MV-4-11 (cell line): ENCODE measurements at places on chromosomes 7 and 10.

GRCh38 chr10:72785409-72785808, 93.5 kb downstream of the MCU start:
- DNase-seq, result no peak

- no peak for DNase-seq
These were observed 85.5 kb downstream of the CACNA2D1 start for GRCh38 chr7:82358009-82358578.

DNA sequence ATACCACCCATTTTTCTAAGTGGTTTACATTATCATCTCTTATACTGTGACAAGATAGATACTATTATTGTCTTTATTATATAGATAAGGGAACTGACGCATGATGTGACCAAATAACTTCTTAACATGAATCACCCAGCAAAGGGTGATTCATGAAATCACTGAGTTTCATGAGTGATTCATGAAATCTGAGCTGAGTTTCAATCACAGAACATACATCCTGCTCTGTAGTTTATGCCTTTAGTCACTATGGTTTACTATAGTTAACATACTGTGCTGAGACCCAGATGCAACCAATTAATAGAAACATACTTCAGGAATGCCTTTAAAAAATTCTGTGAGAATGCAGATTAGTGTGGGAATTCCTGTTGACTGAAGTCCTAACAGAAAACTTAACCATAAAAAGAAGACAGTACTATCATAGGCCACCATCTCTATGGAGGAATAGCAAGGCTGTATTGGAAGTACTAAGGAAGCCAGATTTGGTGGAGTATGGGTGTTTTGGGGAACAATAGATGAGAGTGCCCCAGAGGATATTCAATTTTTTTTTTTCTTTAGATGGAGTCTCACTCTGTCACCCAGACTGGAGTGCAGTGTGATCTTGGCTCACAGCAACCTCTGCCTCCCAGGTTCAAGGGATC, 43.1 kb upstream of the SEMA3A start:
- DNase-seq, result peak; percentile 47

GRCh38 chr10:124614003-124614659, 130.0 kb downstream of the FAM53B start:
- DNase-seq, result no peak

- DNase-seq, result no peak
These were observed 21.3 kb upstream of the KPNA7 start for GRCh38 chr7:99229234-99229633.

- DNase-seq, result no peak
These were observed 54.6 kb downstream of the AFAP1L2 start for GRCh38 chr10:114349522-114350215.

DNA sequence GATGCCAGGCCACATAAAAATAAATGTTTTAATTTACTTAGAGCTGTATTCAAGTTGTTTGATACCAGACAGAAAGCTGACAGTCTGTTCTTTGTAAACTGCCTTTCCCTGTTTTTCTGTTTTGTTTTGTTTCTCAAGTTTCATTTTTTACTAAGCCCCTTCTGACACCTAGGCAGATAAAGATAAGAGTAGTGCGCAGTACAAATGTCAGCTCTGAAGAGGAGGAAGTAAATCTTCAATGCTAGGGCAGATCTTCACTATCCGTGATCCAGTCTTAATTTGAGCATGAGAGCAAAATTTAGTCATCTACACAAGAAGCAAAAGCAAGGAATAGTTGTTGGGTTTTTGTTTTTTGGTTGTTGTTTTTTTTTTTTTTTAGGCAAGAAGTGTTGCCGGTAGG, 27.3 kb downstream of the MTURN start:
- DNase-seq, result no peak

DNA sequence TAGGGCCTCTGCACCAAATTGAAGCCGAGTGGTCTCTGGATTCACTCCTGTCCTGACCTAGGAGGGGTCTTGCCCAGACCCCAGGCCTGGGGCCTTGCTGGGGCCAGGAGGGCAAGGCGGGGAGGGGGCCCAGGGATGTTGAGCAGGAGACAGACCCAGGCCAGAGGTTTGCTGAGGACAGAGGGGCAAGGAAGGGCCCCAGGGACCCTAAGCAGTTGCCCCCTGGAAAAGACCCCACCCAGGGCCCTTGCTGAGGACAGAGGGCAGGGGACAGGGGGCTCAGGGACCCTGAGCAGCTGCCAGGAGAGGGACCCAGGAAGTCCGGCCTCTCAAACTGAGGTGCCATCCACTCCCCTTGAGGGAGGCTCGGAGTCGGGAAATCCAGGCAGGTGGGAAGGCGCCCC, 32.7 kb downstream of the FOXL3 start:
- DNase-seq, result no peak

GRCh38 chr10:125201108-125201524, 40.8 kb upstream of the CTBP2 start:
- DNase-seq, result no peak

GRCh38 chr7:132866144-132866531, 215.8 kb downstream of the CHCHD3 start:
- DNase-seq, result peak; percentile 68

- DNase-seq, result no peak
These were observed 55.9 kb downstream of the TRRAP start for GRCh38 chr7:98934267-98934666.

DNA sequence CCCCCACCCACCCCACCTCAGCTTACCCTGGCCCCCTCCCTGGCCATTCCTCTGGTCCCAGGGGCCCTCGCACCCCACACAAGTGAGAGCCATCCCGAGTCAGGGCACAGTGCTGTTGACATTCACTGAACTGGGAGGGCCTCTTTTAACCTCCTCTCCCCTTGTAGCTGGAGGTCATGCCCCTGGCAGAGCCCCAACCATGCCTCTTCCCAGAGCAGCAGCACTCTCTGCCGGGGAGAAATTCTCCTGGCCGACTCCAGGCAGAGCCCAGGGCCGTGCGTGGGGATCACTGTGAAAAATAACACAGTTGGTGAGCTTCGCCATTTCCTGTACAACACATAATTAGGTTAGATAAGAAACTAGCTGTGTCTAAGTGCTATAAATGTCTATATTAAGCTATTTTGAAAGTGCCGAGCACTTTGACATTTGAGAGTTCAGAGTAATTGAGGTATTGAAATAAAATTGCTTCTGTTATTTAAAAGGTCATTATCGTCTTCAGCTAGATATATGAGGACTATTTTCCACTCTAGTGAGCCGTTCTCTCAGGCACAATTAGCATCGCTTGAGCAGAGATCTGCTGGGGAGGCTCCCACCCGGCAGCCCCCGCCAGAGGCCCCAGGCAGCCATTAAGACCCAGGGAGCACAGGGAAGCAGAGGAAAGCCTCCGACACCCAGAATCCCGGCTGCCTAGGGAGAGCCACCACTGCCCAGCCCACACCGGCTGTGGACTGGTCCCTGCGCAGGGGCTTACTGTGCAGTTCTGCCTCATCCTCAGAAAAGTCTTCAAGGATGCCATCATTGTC, 62.4 kb upstream of the LRRC18 start:
- no peak for DNase-seq

DNA sequence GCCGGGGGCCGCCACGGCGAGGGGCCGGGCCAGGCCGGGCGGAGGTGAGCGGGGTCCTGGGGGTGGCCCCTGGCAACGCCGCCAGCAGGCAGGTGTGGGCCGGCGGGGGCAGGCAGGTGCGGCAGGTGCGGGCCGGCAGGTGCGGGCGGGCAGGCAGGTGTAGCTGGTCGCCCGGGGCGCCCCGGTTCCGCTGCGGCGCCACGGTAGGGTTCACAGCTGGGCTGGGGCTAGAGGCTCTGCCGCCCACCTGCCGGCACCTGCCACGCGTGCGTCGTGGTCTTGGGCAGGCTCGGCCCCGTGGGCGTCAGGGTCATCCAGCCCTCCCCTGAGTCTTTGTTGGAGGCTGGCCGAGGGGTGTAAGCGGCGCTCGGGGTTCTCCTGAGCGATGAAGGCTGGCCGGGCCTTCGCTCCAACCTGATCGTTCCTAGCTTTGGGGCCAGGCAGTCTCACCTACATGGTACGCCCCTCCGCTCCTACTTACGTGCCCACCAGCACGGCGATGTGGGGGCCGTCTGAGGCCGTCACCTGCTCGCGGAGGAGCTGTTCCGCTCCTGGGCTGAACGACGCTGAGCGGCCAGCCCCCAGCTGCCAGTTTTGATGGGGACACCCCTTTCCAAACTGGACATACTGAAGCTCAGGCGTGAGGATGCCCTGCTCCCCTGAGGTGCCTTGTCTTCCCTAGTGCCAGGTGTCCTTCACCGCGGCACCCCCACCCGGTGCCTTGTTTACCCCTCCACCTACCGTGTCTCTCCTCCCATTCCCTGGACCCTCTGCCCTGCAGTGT, 493 bp downstream of the ZMIZ2 start:
- DNase-seq, result no peak

DNA sequence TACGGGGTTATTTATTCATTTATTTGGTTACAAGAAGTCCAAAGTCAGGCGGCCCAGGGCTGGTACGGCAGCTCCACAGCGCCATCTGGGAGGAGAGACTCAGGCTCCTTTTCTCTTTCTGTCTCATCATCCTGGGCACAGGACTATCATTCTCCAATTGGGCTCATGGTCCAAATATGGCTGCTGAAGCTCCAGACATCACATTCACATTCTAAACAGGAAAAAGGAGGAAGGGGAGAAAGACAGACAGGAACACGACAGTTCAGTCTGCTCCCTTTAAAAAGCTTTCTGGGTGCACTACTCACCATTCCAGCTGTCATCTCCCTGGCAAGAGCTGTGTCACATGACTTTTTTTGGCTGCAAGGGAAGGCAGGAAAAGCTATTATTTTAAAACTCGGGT, 74.4 kb upstream of the PDZD8 start:
- DNase-seq, result no peak

GRCh38 chr10:121577568-121577967, 20.7 kb downstream of the FGFR2 start:
- no peak for DNase-seq

- no peak for DNase-seq
These were observed 431.2 kb upstream of the C7orf33 start for GRCh38 chr7:148159331-148159730.
